ENCODE measurements at places on chromosomes 5 and 9.
A peak's percentile ranks its signal among the peaks of the same experiment; 100 is the strongest.

DNA sequence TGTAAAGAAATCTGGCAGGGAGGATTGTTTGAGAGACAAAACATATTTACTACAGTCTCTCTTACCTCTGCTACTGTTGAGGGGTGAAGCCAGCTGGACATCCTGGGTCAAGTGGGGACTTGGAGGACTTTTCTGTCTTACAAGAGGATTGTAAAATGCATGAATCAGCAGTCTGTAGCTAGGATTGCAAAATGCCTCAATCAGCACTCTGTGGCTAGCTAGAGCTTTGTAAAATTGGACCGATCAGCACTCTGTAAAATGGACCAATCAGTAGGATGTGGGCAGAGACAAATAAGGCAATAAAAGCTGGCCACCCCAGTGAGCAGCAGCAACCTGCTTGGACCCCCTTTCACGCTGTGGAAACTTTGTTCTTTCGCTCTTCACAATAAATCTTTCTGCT, 995.8 kb upstream of the CDH6 start:
- no peaks in the 10 kb centered on the region for H3K27me3 ChIP-seq
- no peak overlapping the region for H3K4me3 ChIP-seq
- H3K36me3 ChIP-seq, result no peaks in the 10 kb centered on the region
- no peak for DNase-seq
- no peaks in the 10 kb centered on the region for H3K4me1 ChIP-seq

- peaks cover 2% of the 10 kb centered on the region for H3K36me3 ChIP-seq
- H3K27me3 ChIP-seq, result no peaks in the 10 kb centered on the region
- no peak for DNase-seq
- H3K27ac ChIP-seq, result no peak overlapping the region
- no peak overlapping the region for H3K4me3 ChIP-seq
Observed at GRCh38 chr5:5270161-5270560, 130.0 kb downstream of the ADAMTS16 start.

- H3K27me3 ChIP-seq, result no peaks in the 10 kb centered on the region
Observed at GRCh38 chr9:129567842-129568559, 52.9 kb downstream of the C9orf50 start.

DNA sequence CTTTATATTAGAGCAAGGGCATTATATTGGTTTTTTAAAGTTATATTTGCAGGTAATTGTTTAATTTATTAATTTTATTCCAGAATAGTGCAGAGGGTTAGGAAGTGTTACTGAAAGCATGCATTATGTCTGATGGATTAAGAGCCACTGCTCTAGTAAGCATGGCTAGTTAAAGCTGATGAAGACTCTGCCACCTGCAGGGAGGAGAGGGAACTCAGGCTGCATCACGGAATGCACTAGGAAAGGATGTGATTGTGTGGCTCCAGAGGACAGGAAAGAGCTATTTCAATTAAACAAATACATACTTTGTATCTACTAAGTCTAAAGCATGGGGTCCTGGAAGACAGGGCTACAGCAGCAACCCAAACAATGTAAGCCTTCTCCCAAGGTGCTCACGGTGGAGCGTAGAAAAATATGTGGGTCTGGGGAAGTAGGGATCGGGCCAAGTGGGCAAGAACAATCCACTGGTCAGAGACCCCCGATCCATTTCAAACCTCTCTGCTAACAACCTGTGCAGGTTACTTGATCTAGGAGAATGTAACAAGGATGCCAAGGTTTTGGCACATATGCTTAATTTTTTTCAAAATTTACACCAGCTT, 15.3 kb upstream of the GRXCR2 start:
- no peaks in the 10 kb centered on the region for H3K27me3 ChIP-seq
- no peaks in the 10 kb centered on the region for H3K36me3 ChIP-seq
- H3K4me3 ChIP-seq, result no peak overlapping the region
- no peak overlapping the region for H3K27ac ChIP-seq
- peak; percentile 54 for DNase-seq

DNA sequence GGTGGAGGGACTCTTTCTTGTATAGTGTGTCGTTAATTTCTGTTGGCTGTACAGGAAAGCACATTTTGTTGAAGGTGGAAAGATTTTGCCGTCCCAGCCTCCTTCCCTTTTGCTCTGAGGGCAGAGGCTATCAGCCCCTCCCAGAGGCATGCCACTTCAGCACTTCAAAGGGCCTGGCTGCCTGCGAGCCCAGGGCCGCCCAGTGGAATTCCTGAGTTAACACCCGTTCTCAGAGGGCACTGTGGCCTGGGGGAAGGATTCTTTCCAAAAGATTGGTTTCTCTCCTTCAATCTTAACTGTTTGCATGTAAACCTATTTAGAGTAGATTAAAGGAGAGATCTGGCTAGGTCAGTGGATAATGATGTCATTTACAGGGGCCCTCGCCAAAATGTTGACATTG, 238.6 kb downstream of the FANCC start:
- no peak overlapping the region for H3K4me3 ChIP-seq
- no peak overlapping the region for H3K27ac ChIP-seq
- no peaks in the 10 kb centered on the region for H3K27me3 ChIP-seq
- H3K36me3 ChIP-seq, result peaks cover 48% of the 10 kb centered on the region

- H3K27me3 ChIP-seq, result no peaks in the 10 kb centered on the region
- H3K4me1 ChIP-seq, result no peaks in the 10 kb centered on the region
- H3K36me3 ChIP-seq, result no peaks in the 10 kb centered on the region
- no peak for DNase-seq
Observed at GRCh38 chr5:108728566-108729241, 19.0 kb upstream of the FER start.

DNA sequence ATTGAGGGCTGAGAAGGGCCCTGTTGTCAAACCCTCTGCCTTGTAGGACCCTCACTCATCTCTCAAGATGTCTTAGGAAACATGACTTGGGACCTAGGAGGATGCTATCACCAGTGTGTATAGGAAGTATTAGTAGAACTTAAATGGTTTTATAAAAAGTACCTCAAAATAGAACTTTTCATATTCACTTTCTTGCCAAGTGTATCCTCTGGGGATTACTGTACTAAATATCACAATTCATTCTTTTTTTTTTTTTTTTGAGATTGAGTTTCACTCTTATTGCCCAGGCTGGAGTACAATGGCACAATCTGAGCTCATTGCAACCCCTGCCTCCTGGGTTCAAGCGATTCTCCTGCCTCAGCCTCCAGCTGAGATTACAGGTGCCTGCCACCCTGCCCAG, 56.2 kb downstream of the ARHGEF28 start:
- H3K27me3 ChIP-seq, result no peaks in the 10 kb centered on the region
- no peak overlapping the region for H3K27ac ChIP-seq
- no peak for DNase-seq
- no peaks in the 10 kb centered on the region for H3K36me3 ChIP-seq
- no peaks in the 10 kb centered on the region for H3K4me1 ChIP-seq
- no peak overlapping the region for H3K4me3 ChIP-seq

Measured in trophoblast cell (in vitro differentiated cells and primary cell).